Fibroblast of skin of right biceps (primary cell): ENCODE measurements at places on chromosomes 12 and 14.
A peak's percentile ranks its signal among the peaks of the same experiment; 100 is the strongest.

- peak; percentile 30 for DNase-seq
These were observed 572 bp downstream of the RAN start for GRCh38 chr12:130872179-130873096.

DNA sequence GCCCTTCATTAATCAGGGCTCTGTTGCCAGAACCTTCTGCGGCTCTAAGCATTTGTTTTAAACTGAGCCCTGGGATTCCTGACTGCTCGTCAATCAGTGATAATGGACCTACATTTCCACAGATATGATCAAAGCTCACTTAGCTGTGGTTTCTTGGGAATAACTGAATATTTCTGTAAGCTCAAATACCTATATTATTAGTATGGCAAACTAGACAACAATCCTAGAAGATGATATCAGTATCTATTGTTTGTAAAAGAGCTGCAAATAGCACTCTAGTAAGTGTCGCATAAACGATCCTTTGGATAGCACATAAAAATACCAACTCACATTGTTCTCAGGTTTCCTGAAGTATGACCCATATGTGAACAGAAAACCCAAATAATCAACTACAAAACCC, 150.4 kb downstream of the PPM1H start:
- DNase-seq = peak; percentile 79

DNA sequence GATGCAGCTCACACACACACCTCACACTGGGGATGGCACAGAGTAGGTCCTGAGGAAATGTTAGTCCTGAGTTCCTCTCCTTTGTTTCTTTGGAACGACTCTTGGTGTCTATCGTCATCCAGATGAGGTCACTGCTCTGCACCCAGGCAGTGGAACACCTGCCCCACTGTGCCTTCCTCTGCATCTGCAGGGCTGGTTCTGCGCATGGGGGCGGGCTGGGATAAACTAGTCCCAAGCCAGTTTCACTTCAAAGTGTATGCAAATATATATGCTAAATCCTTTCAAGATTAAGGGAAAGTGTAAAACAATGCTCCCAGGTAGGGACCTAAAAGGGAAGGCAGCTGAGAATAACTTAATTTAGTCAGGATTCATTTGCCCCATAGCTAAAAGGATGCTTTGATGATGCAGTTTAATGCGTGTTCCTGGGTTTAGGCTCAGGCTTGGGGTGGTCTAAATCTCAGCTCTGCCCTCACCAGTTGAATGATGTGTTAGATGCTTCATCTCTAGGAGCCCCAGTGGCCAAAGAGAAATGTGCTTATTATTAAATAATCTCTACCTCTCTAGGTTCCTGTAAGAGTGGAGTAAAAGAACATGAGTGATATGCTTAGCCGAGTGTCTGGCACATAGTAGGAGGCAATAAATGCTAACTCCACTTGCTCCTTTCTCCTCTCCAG, 47.1 kb upstream of the OVCH1 start:
- no peak for DNase-seq

DNA sequence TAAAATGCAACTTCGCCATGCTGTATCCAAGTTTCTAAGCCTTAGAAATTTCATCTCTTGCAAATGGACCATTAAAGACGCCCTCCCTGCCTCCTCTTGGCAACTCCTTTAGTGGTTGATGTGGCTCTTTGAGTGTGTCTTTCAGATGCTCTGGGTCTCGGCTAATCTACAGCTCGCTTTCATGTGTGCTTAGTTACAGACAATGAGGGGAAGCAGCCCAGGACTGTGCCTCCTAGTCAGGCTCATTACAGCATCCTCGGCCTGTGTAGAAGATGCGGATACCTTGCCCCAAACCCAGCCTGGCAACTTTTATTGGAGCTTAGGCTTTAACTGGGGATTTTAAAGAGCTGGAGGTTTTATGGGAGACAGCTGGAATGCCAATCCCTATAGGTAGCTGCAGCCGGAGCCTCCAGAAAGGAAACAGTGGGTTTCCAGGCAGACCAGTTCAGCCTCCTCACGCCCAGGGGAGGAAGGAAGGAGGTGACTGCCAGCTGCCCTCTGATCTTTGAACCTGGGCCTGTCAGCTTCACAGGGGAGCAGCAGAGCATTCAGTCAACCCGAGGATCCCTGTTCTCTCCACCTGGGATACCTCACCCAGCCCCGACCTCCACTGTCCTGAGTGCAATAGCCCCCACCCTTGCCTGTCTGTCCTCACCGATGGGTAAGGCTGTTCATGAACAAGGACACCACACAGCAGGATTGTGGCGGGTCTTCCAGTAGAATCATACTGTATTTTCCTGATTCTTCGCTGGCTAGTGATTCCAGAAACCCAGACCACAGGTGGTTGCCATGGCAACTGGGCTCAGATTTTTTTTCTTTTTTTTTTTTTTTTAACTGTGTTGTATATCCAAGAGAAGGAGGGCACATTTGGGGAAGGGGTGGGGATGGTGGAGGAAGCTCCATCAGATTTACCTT, 638.5 kb downstream of the MED13L start:
- DNase-seq = peak; percentile 31

- peak; percentile 70 for DNase-seq
These were observed 92.2 kb downstream of the ACSS3 start for GRCh38 chr12:81170072-81170471.

DNA sequence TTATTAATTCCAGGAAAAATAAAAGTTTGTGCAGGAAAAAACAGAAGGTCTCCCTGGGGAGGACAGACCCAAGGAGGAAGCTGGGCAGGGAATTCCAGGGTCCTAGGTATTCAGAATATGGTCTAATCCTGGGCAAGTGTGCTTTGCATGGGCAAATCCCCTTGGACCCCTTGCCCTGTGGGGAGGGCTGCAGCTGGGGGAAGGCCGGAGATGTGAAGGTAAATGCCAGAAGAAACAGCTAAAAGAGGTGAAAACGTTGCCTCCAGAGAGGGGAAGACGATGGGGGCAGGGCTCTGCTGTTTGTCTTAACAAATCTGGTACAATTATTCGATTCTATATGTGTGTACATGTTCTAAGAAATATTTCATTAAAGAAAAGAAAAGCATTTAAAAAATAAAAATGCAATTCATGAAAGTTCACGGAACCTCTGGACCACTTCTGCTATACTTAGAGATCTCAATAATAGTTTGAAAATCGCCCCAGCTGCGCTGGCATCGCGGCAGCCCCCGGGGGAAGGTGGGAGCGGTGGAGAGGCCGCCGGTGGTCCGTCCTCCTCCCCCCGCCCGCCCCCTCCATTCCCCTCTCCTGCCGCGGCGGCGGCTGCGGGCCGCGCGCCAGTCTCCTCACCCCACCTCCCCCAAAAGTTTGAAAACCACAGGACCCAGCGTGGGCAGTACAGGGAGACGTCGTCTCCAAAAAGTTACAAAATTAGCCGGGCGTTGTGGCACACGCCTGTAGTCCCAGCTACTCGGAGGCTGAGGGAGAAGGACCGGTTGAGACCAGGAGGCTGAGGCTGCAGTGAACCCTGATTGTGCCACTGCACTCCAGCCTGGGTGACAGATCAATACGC, 1.5 kb upstream of the PRPF40B start:
- no peak for DNase-seq
